Stimulated activated CD8-positive, alpha-beta memory T cell treated with anti-CD3 and anti-CD28 coated beads, Interleukin-7, amount 100 ng/mL, for 48 hours (primary cell): ENCODE measurements at places on chromosomes 7 and 10.

GRCh38 chr7:41928166-41928565 is 225.3 kb upstream of the INHBA start:
- DNase-seq: no peak

GRCh38 chr10:49104323-49104722 is 11.0 kb downstream of the VSTM4 start:
- no peak for DNase-seq

DNA sequence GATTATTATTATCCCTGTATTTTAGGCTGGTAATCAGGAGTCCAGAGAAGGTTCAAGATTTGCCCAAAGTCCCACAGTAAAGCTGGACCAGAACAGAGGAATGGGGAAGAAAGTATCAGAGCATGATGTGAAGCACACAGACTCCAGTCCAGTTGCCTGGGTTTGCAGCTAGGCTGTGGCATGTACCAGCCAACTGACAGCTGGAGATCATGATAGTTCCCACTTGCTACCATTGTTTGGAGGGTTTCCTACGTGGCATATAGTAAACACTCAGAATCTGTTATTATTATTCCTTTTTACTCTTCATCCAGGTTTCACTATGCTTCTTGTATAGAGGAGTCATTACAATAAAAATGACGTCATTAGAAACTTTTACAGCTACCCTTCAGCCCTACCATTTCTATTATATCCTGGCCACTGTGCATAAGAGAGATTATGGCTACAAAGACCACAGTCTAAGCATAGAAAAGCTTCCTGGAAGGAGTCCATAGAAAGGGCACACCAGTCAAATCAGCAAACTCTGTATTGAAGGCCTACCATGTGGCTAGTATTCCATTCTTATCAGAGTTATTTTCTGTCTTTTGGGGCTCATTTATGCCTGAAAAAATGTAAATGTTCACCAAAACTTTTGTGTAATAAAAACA is 66.6 kb downstream of the MTPN start:
- DNase-seq: no peak

GRCh38 chr10:13839430-13839990 is 252.7 kb downstream of the PRPF18 start:
- no peak for DNase-seq

DNA sequence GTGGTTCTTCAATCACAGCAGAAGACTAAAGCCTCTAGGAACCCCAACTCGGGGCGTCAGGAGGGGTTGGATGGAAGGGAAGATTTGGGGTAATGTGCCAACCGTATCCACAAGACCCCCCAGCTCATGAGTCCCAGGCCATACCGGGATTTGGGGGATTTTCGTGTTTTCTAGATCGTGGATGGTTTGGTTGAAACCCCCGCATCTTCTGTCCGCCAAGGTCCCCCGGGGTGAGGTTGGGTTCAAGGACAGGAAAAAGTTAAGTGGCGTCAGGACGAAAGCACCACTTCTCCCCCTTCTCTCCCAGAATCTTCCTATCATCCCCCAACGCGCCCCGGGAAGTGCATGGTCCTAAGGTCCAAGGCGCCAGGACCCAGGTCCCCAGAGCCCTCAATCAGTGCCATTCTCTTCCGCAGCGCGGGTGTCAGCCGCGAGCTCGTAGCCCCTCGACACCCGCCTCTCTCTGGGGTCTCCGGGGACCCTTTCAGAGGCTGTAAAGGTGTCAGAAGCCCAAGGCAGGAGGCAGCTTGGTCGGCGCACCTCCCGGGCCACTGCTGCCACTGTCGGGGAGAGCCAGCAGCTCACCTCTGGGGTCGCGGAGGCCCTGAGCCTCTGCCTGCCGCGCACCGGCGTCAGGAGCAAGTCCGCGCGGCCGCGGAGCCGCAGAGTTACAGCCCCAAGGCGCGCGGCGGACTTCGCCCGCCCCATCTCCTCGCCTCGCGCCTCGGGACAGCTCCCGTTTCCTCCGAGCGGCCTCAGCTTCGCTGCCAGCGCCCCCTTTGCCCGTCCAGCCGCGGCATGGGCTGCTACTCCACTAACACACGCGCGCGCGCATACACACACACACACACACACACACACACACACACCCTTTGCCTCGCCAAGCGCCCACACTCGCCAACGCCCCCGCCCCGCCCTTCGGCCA is 1.5 kb downstream of the MKX start:
- DNase-seq: no peak

DNA sequence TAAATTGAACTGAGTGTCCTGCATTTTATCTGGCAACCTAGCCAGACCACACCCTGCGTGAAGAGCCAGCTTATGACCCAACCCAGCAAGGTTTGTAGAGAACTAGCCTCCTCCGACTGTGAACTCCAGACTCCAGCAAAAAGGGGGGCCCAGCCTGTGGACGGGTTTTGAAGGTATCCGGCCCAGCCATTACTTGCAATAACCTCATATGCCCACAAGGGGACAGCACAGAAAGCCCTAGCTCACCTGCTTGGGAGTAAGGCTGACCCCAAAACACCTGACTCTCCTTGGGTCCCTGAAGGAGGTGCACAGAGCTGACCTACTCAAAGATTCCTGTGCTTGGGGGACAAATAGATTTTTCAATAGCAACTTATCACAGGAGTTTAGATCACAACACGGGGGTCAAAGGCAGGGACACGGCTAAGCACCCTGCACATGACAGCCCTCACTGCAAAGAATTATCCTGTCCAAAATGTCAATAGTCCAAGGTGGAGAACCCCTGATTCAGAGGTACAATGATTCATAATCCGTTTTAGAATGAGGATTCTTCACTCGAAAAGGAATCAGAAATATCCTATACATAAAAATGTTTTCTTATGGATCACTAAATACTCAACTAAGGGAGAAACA is 4.6 kb downstream of the TRPV6 start:
- DNase-seq: no peak

GRCh38 chr10:31820778-31821369 is 107.8 kb downstream of the ARHGAP12 start:
- DNase-seq: no peak

- no peak for DNase-seq
Measured at GRCh38 chr10:24731942-24732341, 8.3 kb upstream of the ARHGAP21 start.

DNA sequence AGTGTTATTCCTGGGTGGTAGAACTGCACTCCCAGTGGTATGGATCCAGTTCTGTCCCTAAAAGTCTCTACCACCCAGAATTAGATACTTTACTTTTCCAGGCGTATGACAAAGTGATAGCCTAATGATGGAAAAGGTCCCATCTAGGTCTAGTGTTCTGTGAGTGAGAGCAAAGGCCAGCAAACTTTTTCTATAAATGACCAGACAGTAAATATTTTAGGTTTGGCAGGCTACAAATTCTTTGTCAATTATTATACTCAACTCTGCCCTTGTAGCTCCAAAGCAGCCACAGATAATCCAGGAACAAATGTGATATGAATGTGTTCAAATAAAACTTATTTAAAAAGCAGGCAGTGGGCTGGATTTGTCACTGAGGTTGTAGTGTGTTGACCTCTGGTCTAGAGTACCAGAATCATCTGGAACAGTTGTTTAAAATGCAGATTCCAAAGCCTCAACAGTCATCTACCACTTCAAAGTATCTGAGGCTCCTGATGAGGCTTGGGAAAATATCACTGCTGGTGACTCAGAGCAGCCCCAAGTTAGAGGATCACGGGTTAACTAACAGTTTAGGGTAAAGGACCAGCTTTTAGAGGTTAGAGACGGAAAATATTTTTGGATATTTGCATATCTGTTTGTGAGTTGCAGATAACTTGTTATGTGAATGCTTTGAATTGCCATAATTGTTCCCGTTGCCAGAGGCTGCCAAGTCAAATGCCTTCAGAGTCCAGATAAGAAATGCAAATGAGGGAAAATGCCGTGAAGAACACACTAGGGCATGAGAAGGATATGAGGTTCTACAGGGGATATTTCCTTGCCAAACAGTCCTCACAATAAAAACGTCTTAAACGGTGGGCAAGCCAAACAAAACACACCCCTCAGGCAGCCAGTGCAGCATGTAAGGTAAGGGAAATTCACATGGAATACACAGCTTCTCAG is 19.4 kb downstream of the NRAP start:
- no peak for DNase-seq

GRCh38 chr10:18400201-18400905 is 251.0 kb downstream of the NSUN6 start:
- no peak for DNase-seq

- no peak for DNase-seq
Measured at GRCh38 chr7:122887848-122888247, 1.6 kb upstream of the CADPS2 start.

DNA sequence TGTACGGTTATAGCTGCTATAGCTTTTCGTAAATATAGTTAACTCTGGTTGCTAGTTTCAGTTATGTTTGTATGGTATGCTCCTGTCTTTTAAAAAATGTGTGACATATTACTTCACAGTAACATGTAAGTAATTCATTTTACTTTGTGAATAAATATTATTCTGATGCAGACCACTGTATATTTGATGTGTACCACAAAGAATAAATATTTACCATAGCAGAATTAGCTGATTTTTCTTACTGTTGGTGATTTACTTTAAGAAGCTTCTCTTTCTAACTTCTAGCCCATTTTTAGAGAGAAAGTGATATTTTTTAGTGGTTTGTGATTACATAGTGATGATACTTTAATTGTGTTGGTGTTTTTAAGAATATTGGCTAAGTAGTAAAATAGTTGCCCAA is 292.8 kb downstream of the BBS9 start:
- no peak for DNase-seq

DNA sequence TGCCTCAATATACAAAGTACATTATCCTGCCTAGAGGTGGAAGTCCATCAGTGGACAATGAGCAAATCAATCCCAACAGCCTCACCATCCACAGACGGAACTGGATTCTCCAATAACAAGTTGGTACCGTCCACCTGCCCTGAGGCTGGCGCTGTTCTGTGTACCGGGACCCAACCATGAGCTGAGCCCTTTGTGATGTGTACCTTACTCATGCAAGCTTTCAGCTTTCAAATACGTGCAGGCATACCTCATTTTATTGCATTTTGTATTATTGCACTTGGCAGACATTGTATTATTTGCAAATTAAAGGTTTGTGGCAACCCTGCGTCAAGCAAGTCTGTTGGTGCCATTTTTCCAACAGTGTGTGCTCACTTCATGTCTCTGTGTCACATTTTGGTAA is 476.0 kb upstream of the MKI67 start:
- DNase-seq: no peak

DNA sequence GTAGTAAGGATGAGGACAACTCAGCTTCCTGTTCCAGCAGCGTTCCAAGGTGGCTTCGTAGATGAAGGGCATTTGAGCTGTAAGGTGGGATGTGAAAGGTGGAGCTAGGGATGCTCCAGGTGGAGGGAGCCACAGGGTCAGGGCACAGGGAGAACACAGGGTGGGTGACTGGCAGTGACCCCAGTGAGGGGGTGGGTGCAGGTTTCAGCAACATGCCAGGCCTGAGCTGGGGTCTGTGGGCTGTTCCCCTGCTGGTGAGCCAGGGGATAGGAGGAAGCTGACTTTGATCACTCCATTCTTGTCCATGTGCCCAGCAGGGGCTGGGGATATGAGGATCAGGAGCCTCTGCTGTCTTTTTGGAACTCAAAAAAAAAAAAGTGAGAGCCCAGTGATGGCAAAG is 33.2 kb downstream of the CDH23 start:
- DNase-seq: no peak

GRCh38 chr10:93219347-93219746 is 145.7 kb downstream of the CYP26A1 start:
- no peak for DNase-seq

- DNase-seq: no peak
Measured at GRCh38 chr7:132399367-132399766, 176.9 kb downstream of the PLXNA4 start.

GRCh38 chr10:18687195-18687594 is 28.0 kb downstream of the ARL5B start:
- DNase-seq: no peak

- no peak for DNase-seq
Measured at GRCh38 chr10:10394933-10395658, 622.6 kb upstream of the CELF2 start.

DNA sequence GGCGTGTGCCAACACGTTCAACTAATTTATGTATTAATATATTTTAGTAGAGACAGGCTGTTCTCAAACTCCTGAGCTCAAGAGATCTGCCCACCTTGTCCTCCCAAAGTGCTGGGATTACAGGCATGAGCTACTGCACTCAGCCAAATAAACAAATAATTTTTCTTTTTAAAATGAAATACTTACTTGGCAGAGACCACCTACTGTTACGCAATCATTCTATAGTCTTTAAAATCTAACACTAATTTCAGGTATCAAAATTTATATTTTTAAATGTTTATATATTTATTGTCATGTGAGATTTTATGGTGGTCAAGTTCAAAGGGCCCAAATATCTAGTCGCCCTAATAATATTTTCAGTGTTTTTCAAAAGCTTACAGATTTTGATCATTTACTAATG is 323.3 kb downstream of the PCDH15 start:
- no peak for DNase-seq

DNA sequence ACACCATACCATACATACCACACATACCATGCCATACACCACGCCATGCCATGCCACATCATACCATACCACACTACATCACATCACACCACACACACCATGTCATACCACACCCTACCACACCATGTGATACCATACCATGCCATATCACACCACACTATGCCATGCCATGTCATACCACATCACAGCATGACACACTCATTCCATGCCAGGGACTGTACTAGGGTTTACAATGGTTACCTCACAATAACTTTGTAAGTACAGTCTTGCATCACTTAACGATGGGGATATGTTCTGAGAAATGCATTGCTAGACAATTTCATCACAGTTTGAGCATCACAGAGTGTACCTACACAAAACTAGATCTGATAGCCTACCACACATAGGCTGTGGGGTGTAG is 14.5 kb downstream of the PYROXD2 start:
- no peak for DNase-seq

DNA sequence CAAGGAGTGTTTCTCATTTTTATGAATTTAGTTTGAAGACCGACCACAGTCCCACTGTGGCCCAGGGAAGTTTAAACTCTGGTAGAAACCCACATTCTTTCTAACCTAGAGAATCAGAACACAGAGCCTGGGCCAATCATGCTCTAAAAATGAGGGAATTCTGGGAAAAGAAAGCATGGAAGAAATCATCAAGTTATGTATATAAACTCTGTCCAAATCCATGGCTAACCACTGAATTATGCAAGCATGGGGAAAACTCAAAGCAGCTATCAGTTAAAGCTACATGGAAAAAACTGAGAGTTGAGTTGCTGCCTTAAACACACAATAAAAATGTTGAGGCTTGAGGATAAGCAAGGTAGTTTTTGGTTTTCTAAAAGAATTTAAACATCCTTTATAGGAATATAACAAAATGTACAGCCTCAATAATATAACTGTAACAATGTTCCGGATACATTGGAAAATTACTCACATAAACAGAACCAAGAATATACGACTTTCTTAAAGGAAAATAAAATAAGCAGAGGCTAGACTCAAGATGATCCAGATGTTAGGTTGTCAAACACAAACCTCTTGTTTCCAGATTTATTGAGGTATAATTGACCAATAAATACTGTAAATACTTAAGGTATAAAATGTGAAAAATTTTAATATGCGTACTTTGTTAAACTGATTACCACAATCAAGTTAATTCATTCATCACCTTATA is 311.2 kb upstream of the GNAI1 start:
- no peak for DNase-seq
